ENCODE measurements at places on chromosomes 11 and 22.
A peak's percentile ranks its signal among the peaks of the same experiment; 100 is the strongest.

GRCh38 chr11:133841279-133842043 lies 3.9 kb downstream of the SPATA19 start:
- DNase-seq, result no peak

DNA sequence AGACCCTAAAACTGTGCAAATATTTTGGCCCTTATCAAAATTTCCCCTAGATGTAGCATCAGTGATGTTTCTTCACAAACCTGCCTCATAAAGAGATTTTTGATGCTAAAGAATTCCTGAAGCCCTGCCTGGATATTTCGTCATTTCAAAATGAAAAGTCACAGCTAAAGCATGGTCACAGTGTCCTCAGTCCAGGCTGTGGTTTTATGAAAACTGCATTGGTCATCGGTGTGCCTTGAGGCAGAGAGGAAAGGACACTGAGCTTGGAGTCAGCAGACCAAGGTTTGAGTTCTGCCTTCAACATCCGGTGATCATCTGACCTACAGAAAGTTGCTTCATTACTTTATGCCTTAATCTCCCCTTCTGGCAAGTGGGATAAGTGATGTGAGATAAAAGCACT lies 34.8 kb upstream of the ALKBH3 start:
- no peak for DNase-seq

DNA sequence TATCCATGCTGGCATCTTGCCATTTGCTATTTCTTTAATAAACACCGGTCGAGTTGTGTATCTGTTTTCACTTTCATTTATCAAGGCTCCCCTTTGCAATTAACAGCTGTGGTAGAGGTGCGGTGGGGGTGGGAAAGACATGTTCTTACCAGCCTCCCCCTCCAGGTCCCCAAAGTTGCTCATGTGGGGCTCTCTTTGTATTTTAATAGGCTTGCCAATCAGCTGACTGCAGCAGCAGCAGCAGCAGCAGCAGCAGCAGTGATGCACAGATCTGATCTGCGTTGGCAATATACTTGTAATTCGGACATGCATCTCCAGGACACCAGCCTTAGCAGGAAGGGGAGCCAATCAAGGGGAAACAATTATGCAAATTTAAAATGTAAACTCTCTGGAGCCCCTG lies 40.3 kb upstream of the E2F8 start:
- DNase-seq, result no peak

DNA sequence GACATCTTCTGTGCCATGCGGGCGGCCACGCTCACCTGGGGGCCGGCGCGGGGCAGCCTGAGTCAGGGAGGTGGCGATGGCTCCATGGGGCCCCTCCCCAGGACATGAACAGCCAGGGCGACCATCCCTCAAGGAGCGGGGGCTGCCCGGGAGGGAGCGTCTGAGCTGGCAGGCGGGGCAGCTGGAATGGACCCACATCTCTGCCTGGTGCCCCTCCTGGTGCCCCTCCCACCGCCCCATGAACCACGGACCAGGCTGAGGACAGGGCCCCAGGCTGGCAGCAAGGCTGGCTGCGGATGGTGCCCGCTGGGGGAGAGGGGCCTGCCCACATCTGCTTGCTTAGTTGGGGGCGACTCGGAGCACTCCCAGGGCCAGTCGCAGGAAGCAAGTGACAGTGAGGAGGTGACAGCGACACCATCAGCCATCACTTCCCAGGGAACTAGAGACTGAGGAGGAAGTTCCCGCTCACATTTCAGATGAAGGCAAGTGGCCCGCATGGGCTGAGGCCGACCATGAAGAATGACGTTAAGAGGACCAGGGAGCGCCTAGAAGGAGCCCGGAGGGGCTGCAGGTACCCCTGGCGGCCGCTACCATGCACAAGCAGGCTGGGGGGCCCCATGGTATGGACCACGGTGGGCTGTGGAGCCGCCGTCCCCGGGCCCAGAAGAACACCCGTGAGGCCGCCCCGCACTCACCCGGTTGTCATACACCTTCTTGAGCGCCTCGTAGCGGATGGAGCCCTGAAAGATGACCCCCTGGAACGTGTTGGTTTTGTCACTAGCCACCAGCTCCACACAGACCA lies 37.3 kb downstream of the KIAA0930 start:
- no peak for DNase-seq

DNA sequence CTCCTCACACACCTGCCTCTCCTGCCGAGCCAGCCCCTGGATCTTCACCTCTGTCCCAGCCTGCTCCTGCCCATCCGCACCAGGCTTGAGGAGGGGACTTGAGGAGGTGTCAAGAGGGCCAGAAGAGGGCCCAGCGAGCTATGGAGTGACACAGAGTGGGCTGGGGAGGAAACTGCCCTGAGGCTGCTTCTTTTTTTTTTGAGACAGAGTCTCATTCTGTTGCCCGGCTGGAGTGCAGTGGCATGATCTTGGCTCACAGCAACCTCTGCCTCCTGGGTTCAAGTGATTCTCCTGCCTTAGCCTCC lies 21.9 kb upstream of the CDON start:
- no peak for DNase-seq

DNA sequence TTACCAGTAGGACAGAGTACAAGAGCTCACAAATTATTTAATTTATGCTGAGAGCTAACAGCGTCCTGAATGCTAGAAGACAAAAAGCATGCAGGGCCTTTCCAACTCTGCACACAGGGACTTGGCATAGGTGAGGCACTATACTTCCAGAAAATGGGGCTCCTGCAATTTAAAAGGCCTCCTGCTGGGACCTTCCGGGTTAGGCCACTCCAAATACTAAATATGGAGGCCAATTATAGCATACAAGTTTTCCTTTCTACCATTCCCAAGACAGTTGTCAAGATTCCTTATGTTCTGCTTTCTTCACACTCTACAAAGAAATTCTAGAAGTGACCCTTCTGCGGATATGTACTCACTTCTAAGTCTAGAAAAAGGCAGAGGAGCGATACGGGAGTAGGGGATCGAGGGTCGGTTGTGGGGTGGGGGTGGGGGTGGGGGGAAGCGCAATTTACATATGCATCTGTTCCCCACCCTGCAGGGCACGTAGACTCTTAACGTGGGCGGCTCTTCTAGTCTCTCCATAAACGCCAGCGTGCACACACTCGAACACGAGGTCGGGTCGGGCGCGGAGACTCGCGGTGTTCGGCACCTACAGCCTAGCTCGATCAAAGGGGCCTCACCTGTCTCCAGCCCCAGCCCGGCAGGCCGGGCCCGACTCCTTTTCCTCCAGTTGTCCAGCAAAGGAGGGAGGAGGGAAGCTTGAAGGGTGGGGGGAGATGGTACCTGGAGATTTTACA lies 728 bp downstream of the DCUN1D5 start:
- peak; percentile 82 for DNase-seq

- DNase-seq, result no peak
These were observed 31.8 kb downstream of the PIK3IP1 start for GRCh38 chr22:31260474-31260856.

- DNase-seq, result peak; percentile 18
These were observed 37.9 kb downstream of the ALG9 start for GRCh38 chr11:111833524-111833923.

- peak; percentile 54 for DNase-seq
These were observed 7.0 kb downstream of the CD81 start for GRCh38 chr11:2383852-2384804.

DNA sequence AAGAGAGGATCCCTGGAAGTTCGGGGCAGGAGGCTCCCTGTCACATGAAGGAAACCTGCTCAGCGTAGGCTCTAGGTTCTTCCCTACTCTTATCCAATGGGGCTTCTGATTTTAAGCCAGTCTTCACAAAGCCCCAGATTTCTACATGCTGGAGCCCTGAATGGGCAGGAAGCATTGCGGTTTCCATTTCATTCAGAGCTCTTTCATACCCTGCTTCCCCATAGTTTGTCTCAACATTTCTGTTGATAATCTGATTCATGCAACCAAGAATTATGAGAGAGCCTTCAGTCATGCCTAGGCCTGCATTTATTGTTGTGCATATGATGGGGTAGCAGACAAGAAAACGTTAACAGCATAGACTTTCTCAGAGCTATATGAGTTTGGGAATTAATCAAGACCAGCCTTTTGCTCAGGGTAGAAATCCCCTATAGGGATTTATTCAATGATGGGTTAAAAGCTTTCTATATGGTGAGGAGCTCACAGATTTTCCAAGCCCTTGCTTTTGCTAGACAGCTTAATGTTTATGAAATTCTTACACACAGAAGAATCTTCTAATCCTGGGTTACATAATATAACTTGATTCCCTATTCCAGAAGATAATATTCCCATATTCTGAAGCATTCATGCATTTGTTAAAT lies 15.9 kb downstream of the OR51B4 start:
- DNase-seq, result no peak

DNA sequence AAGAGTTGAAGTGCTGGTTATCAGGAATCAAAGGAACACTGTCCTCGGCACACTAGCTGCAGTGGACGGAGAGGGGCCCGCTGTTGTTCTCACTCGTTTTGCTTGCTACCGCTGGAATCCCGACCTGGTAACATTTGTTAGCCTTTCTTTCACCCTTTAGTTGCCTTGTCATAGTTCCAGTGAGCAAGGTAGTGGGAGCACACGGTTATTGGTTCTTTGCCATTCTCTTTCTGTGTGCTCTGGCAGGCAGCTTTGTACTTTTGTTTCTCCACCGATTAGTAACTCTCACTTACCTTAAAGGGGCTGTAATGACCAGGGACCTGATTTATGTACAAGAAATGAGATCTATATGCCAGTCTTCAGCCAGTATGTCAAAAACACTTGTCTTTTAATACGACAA lies 1.8 kb downstream of the DEPDC7 start:
- DNase-seq, result no peak

DNA sequence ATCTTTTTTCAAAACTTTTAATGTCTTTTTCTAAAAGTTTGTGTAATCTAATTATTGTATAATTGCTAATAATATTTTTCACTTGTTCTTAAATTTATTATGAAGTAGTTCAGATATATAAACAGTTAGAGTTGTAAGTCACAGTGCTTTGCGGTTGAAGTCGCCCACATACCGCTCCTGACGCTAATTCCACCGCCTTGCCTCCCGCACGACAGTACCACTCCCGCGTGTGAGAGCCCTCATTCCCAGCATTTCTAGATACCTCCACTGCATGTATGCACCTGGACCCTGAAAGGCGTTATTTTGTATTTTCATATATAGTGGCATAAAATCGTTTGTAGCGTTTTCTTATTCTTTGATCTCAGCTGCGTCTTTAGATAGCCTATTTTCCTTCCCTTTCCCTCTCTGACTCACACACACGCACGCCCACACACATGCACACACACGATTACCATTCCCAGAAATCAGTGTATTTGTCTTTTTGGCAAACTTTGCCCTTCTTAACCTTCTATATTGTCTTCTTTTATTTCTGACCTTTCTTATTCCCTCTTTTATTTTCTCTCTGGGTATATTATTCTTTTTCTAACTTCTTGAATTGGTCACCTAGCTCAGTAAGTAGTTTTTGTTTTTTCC lies 56.4 kb upstream of the PITPNB start:
- DNase-seq, result no peak

DNA sequence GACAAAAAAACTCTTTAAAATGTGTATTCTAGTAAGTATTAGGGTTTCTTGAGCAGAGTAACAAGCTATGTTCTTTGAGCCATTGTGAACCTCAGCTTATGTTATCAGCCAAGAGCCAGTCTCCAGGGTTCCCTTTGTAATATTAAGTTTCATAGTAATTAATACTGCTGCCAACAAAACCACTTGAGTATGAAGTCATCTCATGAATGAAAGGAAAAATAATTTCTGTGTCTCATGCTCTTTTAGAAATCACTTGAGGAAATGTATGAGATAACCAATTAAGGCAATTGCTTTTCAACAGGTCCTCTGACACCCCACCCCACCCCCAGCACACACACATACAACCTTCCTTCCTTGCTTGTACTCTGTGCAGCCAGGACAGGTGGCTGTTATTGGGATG lies 59.9 kb downstream of the BBOX1 start:
- DNase-seq, result no peak

- peak; percentile 47 for DNase-seq
These were observed 120.7 kb upstream of the TOP3B start for GRCh38 chr22:22103078-22103875.

GRCh38 chr11:34425867-34426266 lies 12.9 kb upstream of the CAT start:
- peak; percentile 84 for DNase-seq

- DNase-seq, result no peak
These were observed 27.9 kb downstream of the GNAZ start for GRCh38 chr22:23098230-23098705.

DNA sequence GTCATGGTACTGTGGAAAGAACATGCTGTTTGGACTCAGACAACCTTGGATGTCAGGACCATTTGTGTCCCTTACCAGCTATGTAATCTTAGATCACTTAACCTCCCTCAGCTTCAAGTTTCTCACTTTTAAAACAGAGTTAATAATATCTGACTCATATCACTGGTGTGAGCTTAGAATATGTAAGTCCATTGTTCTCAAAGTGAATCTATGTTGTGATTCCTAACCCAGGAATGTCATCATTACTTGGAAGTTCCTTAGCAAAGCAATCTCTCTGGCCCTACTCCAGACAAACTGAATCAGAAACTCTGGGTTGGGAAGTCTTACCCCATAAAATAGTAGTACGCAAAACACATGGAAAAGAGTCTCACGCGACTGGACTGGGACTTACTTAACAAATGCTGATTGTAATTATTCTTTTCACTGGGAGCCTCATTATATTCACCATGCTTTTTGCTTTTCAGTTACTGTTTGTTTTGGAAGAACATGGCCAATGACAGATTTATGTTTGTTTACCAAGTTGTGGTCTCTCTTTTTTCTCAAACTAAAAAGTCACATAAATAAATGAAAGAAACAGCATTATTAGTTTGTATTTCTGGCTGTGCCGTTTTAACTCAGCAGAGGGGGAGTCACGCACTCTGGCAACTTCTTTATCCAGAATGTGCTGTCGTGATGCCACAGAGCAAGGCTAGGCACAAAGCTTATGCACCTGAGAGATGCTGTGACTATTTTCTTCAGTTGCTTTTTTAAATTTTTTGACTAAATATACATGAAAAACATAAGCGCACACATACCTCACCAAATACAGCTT lies 217.7 kb upstream of the CTSC start:
- DNase-seq, result no peak
